ENCODE measurements at places on chromosomes 16 and 17.

- DNase-seq = peak; percentile 82
Measured at GRCh38 chr16:24975428-24975889, 39.7 kb downstream of the ARHGAP17 start.

DNA sequence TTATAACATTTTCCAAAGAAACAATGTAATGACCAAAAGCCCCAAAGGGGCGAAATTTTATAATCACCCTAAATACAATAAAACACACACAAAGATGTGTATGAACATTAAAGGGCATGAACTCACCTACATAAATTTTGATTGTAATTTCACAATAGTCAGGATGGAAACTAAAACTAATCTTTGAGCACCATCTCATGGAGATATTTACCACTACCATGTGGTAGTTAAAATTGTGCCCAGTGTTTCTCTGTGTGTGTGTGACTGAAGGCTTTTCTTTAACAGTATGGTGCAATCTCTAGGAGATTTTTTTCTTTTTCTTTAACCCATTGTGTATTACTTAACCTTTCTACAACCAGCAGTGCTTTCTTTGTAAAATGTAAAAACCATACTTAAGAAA, 19.7 kb upstream of the MEIOC start:
- peak; percentile 81 for DNase-seq

DNA sequence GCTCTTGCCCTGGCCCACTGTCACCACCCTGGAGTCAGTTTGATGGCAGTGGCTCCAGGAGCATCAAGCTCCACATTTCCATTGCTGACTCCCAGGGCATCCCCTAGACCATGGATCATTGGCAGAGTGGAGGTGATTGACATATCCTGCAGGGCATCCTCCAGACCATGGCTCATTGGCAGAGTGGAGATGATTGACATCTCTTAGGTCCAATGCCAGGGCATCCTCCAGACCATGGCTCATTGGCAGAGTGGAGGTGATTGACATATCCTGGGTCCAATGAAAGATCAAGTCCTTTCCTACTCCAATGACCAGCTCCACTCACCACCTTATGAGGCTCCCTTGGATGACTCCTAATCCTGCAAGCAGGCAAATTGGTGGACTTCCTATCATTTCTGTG, 174.3 kb upstream of the NLRP1 start:
- DNase-seq = peak; percentile 45

GRCh38 chr17:40103688-40104087, 3.3 kb upstream of the NR1D1 start:
- DNase-seq = no peak

DNA sequence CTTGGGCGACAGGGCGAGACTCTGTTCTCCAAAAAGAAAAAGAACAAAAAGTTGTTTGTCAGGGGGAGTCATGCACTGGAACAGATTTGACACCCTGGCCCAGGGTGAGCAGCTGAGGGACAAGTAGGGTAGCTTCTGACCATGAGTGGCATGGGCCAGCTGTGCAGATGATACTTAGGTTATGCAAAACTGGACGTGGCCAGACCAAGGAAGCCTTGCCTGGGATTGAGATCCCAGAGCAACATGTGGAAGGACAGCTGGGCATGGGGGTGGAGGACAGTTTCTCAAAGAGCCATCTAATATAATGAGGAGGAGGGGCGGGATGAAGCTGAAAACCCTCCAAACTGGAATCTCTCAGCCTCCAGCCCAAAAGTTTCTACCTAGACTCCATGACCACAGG, 19.6 kb upstream of the SLC35B1 start:
- no peak for DNase-seq

- peak; percentile 69 for DNase-seq
Measured at GRCh38 chr17:7929158-7930023, at the start of gene KCNAB3. TSS of gene KCNAB3 (minus strand) at chr17:7929856. CDS start at chr17:7929435, 421 bp downstream.

DNA sequence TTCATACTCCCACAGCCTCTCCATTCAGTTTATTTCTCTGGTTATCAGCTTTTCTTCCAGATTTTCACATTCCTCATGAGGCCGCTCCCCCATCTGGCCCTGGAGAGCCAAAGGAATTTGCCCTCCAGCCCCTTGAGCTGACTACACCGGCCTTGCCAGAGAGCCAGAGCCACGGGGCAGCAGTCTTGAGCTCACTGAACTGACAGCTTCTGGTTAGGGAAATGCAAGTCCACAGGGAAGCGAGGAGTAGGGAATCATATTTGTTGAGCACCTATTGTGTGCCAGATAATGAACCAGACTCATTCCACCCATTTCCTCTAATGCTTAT, 102.4 kb downstream of the ABCC12 start:
- peak; percentile 88 for DNase-seq

DNA sequence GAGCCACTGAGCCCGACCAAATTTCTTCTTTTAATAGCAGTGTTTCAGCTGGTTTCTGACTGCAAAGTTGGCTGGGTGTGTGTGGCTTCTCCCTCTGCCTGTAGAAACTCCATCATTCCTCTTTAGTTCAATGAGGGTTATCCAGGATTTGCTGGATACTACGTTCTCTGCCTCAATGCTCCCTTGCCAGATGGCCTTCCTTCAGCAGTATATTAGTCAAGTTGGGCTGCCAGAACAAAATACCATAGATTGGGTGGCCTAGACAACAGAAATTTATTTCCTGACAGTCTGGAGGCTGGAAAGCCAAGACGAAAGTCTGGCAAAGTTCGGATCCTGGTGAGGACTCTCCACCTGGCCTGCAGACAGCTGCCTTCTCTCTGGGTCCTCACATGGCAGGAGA, 103.7 kb downstream of the NOG start:
- DNase-seq = no peak

DNA sequence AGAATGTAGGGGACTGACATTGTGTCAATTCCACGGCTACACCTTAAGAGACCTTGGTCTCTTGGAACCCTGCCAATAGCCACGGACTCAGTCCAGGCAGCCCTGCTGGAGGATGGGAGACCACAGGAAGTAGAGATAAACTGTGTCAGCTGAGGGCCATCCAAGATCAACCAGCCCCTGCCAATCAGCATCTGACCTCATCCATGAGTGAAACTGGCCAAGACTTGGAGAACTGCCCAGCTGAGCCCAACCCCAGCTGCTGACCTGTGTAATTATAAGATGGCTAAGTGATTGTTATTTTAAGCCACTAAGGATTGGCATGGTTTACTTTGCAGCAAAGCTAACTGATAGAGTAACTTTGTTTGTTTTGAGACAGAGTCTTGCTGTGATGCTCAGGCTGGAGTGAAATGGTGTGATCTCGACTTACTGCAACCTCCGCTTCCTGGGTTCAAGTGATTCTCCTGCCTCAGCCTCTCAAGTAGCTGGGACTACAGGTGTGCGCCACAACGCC, 13.3 kb upstream of the YWHAE start:
- peak; percentile 90 for DNase-seq

GRCh38 chr16:49458243-49458642, 84.6 kb downstream of the C16orf78 start:
- DNase-seq = no peak

DNA sequence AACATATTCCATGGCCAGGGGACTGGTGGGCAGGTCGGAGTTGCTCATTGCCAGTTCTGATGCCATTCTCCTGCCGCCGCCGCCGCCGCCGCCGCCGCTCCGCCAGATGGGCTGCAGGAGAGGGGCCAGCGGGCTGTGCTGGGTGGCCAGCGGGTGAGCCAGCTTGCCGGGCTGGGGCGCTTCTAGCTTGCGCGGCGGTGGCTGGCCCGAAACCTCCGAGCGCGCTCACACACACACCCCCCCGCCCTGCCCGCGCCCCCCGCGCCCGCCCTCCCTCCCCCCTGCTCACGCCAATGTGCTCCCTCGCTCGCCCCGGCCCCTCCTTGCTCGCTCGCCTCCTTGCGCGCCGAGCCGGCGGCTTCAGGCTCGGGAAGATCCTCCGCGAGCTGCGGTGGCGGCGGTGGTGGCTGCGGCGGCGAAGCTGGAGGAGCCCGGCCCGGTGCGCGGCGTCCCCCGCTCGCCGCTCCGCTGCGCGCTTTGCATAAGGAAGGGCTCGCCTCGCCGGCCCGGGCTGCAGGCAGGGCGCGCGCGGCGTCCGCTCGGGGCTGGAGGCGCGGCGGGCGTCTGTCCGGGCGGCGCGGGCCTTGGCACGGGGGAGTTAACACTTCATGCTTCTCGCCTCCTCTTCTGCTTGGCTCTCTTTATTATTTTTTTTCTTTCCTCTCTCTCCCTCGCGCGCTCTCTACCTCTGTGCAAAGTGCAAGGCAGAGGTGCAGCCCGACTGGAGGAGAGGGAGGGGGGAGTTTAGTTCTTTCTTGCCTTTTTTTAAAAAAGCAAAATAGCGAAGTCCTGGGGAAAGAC, 500 bp downstream of the MAF start:
- DNase-seq = peak; percentile 25

DNA sequence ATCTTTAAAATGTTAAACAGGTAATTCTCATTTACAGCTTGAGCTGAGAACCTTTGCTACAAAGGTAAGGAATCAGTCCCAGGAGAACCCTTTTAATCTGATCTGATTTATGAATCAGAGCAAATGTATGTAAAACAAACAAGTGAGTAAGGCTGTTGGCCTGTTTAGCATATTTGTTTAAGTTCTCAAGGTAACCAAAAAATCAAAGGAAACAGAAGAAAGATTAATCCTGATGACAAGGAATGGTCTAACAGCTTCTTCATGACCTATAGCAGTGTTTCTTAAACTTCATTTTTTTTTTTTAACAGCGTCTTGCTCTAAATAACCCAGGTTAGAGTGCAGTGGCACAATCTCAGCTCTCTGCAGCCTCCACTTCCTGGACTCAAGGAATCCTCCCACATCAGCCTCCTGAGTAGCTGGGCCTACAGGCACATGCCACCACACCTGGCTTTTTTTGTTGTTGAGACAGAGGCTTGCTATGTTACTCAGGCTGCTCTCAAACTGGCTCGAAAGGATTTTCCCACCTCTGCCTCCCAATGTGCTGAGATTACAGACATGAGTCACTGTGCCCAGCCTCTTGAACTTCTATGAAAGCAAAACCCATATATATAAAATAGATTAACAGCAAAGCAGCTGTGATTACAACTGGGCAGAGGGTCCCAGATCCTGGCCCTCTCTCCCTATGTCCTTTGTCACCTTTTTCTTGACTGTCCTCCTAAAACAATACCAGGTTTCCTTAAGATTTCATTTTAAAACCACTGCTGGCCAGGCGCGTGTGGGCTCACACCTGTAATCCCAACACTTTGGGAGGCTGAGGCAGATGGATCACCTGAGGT, 5.1 kb upstream of the JPT1 start:
- DNase-seq = peak; percentile 77

- DNase-seq = no peak
Measured at GRCh38 chr17:72025113-72025512, 95.7 kb upstream of the SOX9 start.

DNA sequence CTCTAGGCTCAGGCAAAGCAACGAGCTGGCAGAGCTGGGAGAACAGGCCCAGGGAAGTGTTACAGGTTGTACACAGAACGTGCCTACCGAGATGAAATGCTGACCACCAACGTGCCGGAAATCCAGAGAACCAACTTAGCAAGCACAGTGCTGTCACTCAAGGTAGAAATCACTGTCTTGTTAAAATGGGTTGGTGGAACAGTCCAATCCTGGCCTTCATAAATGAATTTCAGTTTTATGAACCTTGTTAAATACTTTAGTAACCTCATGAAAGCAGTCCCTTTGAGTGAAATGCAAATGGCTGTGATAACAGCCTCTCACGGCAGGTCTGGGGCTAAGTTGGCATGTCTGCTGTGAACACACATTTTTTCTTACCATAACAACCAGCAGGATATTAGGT, 29.0 kb downstream of the ETV4 start:
- DNase-seq = no peak

- DNase-seq = no peak
Measured at GRCh38 chr16:82626791-82627261, at the start of gene CDH13. TSS of gene CDH13 (plus strand) at chr16:82626969.

DNA sequence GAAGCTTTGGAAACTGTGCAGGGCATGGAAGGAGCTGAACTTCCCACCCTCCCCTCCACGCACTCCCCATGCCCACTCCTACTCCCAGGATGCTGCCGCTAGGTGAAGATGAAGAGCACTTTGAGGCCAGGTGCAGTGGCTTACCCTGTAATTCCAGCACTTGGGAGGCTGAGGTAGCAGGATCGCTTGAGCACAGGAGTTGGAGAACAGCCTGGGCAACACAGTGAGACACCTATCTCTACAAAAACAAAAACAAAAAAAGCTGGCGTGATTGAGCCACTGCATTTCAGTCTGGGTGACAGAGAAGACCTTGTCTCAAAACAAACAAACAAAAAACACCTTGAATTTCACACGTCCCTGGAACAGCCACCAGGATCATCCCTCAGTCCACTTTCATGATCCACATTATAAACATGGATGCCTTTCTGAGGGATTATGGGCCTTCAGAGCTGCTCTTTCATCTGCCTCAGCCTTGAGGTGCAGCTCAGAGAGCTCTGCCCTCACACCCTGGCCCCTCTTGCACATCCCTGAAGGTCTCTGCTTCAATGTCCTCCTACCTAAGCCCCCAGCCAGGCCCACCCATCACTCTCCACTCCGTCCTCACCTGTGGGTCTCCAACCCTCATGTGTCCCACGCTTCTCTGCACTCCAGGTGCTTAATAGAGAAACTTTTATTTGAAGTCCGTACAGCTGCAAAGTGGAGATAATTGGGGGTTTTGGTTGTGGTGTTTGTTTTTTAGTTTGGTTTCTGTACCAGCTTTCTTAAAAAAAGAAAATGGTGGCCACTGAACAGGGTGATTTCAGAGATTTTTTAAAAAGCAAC, 25.8 kb downstream of the PHB1 start:
- peak; percentile 14 for DNase-seq

GRCh38 chr16:69314534-69314933, 3.4 kb downstream of the VPS4A start:
- no peak for DNase-seq

Data from amniotic epithelial cell (primary cell).